ENCODE measurements at places on chromosomes 1 and 21.

GRCh38 chr1:188006354-188006753, 1177.6 kb downstream of the PLA2G4A start:
- no peak for DNase-seq

DNA sequence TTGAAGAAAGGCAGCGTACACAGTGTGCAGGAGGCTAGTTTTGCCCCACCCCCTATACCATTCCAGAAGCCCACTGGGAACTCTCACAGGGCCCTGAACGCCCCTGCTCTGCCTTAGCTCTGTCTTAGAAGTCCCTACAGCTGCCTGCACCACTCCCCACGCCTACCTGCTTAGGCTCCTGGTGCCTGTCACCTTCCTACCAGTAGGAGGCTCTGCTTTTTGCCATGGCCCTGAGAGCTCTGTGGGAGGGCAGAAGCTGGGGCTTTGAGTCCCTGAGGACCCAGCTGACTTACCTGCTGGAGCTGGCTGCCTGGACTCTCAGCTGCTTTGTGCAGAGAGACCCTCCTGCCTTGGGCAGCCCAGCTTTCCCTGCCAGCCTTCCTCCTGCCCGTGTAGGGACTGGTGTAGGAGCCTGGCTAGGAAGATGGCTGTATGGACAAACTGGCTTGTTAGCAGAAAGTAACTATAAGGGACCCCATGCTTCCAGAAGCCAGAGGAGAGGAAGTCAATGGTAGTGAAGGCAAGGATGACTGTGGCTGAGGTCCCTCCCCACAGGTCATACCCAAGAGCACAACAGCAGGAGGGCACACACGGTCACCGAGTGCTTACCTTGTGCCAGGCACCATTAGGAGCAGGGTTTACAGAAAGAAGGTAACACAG, 9.8 kb upstream of the CELSR2 start:
- peak; percentile 44 for DNase-seq

- DNase-seq: peak; percentile 61
Observed at GRCh38 chr1:29706936-29707335, 470.6 kb downstream of the PTPRU start.

GRCh38 chr1:40842691-40843090, 19.5 kb downstream of the CITED4 start:
- no peak for DNase-seq

DNA sequence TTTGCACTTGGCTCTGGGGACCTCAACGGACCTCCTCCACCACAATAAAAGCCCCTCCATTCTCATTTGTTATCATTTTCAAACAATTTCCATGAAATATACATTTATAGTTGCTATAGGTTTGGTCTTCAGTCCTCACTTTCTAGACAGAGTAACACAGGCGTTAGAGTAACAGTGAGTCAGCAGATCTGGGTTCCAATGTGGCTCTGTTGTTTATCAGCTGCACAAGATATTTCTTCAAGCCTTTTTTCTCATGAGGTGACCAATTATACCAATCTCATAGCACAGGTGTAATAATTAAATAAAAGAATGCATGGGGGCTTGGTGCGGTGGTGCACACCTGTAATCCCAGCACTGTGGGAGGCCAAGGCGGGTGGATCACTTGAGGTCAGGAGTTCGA, 32.8 kb upstream of the PSMB2 start:
- no peak for DNase-seq

DNA sequence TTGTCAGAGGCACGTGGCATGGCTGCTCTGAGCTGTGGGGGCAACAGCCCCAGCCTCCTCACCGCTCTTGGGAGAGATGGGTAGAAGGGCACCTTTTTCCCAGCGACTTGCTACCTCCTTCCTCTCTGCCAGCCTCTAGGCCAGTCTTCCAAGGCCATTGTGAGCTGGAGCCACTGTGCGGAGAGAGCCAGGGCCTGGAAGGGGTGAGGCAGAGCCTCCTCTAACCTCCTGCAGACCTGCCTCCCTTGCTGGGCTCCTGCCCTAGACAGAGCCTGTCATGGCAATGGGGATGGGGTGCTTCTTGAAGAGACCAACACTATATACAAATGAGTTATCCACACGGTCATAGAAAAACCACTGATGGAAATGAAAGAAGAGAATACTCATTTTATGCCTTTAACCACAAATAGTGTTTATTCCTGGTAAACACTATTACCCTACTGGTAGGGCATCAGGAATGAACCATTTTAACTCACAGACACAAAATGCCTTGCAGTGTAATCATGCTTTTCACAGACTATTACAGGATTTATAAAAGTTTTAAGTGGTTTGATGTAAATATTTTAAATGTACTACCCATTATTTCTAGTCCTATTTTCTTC, 5.0 kb upstream of the IGFN1 start:
- no peak for DNase-seq

- DNase-seq: peak; percentile 56
Observed at GRCh38 chr1:230270559-230271281, 155.4 kb downstream of the PGBD5 start.

GRCh38 chr1:216686860-216687766, 36.1 kb downstream of the ESRRG start:
- DNase-seq: no peak

- no peak for DNase-seq
Observed at GRCh38 chr1:87426463-87427249, 98.0 kb downstream of the LMO4 start.

- DNase-seq: no peak
Observed at GRCh38 chr1:162946701-162947100, 85.7 kb upstream of the CCDC190 start.

Measured in stimulated activated CD4-positive, alpha-beta T cell treated with anti-CD3 and anti-CD28 coated beads, Interleukin-15, amount 100 ng/mL, for 24 hours (primary cell).